ENCODE measurements at places on chromosomes 2 and 18.

DNA sequence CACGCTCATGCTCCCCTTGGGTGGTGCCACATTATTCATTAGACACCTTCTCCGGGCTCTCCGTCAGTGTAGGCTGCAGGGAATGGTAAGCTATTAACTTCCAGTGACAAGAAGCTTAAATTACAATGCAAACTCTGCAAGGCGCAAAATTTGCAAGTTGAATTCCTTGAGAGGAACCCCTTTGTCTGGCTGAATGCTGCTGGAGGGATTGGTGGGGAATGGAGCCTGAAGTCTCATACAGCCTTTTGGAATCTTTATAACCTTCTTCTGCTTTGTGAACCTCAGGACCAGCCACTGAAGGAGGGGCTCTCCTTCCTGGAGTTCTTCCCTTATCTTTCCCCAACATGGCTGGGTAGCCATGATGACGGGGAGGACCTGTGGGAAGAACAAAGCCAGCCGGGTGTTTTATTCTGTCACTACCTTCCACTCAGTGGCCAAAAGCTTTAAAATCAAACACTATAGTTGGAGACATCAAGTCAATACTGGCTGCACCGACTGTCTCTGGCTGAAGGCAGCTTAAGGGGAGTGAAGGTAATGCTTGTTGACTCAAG, 220.9 kb upstream of the EPHA4 start:
- no peak for DNase-seq

DNA sequence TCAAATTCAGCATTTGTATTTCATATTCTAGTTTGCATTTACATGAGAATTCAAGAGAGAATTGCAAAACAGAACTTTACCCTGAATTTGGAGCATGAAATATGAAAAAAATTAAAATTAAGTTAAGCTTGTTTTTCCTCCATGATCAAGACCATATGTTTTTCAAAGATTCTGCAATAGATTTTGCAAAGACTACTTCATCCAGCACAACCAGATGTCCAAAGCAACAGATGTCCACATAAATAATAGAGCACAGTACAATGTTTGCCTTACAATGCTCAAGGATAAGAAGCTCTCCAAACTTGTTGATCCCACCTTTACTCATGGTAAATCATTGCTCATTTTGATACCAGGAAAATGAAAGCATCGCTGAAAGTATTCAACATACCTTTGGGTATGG, 25.6 kb downstream of the FAP start:
- DNase-seq = no peak

DNA sequence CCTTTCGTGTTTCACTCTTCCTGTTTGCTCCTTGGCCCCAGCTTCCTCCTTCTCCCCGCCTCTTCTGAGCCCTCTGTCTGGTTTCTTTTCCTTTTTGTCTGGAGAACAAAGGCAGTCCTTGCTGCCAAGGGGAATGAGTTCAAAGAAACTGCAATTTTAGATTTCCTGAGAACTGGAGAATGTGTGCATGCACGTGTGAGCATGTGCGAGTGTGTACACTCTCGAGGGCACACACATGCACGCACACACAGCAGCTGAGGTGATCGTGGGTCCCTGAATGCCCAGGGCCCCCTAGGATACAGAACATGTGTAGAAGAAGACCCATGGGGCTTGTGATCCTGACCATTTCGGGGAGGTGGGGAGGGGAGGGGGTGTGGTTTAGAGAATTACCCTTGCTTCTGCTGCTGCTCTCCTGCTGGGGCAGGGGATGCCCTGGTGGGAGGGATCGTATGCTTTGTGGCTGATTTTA, 151.8 kb downstream of the DYSF start:
- DNase-seq = no peak

DNA sequence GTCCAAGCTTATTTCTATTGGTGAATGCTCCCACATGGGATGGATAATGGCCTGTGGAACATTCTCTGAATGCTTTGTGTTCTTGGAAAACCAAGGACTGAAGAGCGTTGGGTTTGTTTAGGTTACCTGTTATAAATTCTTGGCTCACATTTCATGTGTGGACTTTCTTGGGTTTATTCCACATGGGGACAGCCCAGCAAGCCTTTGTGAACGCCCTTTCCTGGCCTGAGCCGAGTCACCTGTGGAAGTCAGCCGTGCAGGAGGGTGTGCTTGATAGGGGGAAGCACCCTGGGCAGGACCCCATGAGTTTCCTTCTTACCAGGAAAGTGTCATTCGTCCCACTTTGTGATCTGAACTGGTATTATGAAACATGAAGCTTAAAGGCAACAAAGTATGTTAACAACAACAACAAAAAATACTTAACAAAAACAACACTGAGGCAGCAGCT, 4.1 kb downstream of the RAB31 start:
- no peak for DNase-seq

DNA sequence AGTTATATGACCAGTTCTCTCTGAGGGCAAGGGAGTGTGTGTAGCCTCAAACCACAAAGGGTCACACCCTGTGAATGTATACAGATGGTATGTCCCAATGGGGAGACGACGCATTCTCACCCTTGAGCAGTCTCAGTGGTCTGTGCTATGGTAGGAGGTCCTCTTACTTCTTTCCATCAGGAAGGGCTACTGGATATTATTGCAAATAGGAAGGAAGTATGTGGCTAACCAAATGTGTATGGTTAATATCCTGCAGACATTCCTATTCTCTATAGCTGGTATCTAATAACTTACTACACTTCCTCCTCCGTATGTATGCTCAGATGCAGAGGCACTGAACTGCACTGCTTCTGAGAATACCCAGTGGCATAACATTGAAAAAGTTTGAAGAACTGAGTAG, 306.7 kb upstream of the CCDC68 start:
- no peak for DNase-seq

DNA sequence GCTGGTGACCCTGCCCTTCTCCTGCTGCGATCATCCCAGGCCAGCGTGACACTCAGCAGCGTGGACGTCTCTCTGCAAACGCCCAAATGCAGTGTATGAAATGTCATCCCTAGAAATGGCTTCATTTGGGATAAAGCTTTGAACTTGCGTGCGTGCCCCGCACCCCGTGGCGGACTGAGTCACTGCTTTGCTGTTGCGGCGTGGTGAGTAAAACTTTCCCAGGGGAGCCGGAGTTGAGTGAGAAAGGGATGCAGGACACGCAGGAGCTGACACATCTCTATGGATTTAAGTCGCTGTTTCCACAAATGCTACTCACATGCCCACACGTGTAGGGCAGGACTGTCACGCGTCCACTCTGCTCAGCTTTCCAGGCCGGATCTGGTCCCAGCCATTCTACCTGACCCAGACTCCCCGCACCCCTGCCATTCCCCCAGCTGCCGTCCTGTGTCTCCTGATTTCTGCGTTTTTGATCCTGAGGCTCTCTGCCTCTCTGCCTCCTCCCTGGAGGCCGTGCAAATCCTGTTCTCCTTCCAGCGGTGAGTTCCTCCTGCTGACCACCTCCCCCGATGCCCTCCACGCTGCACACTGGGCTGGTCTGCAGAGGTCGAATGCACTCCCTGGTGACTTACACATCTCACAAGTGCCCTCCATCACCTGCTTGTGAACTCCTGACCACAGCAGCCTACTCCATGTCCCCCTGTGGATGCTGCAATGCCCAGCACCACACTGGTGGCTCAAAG, 88.9 kb downstream of the MBP start:
- DNase-seq = no peak

DNA sequence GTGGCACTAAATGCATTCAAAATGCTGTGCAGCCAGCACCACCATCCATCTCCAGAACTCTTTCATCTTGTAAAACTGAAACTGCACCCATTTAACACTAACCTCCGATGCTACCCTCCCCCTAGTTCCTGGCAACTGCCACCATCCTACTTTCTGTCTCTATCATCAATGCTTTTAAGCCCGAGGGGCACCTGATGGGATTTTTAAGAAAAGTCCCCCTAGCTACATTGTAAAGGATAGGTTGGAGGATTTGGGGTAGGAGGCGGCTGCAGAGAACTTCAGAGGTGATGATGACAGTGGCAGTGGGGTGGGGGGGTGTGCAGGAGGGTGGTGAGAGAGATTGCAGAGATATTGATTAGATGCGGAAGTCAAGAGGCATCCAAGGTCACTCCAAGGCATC, 10.8 kb upstream of the YWHAQ start:
- DNase-seq = no peak

- no peak for DNase-seq
Measured at GRCh38 chr18:35089891-35090550, 48.8 kb downstream of the MAPRE2 start.

- no peak for DNase-seq
Measured at GRCh38 chr18:56127322-56128099, 510.9 kb downstream of the TXNL1 start.

GRCh38 chr18:58882686-58883085, 18.0 kb downstream of the ZNF532 start:
- DNase-seq = no peak

GRCh38 chr2:187312718-187313282, 135.3 kb downstream of the CALCRL start:
- no peak for DNase-seq

All from upper lobe of left lung (tissue), 6 donors.